ENCODE measurements at places on chromosomes 1 and 21.

DNA sequence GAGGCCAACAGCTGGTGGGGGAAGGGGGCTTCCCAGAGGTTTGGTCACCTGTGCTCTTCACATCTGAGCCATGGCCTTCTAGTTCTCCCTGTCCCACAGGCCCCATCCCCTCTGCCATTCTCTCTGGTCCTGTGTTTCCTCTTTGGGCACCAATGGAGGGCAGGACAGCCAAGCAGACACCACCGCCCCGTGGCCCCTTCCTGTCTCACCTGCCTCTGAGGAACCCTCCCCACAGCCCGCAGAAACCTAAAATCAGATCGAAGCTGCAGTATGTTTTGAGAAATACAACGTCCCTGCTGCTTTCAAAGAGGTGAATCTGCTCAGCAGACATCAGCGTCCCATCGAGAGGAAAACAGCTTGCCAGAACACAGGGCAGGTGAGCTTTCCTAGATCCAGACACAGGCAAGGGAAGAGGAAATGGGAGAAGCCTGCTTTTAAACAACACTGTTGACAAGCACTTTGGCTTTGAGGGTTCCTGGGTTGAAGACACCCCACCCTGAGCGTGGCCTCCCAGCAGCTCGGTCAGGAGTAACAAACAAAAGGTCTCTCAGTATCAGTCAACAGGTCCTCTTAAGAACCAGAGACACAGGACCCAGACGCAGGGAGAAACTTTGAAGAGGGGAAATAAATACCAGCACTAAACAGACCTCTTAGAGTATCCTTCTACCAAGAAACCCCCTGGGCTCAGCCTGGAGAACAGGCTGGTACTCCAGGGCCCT lies 2.3 kb downstream of the PANK4 start:
- peak; percentile 75 for DNase-seq

- DNase-seq, result no peak
These were observed 28.1 kb downstream of the VANGL1 start for GRCh38 chr1:115669886-115670285.

- DNase-seq, result no peak
These were observed 33.3 kb downstream of the TIAM1 start for GRCh38 chr21:31310750-31311149.

DNA sequence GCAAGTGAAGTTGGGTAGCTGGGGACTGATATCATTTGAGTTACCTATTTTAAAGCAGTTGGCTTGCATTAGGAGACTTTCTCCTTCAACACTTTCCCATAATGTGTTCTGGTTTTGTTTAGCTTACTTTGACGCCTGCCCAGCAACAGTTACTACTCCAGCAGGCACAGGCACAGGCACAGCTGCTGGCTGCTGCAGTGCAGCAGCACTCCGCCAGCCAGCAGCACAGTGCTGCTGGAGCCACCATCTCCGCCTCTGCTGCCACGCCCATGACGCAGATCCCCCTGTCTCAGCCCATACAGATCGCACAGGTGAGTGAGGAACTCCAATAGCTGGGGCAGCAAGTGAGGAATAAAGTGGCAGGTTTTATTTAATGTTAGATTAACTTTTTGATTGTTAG lies 144.3 kb downstream of the CD247 start:
- no peak for DNase-seq

- DNase-seq, result no peak
These were observed 63.6 kb downstream of the RUNX3 start for GRCh38 chr1:24866211-24867083.

GRCh38 chr1:14442669-14443068 lies 155.8 kb upstream of the KAZN start:
- DNase-seq, result no peak

DNA sequence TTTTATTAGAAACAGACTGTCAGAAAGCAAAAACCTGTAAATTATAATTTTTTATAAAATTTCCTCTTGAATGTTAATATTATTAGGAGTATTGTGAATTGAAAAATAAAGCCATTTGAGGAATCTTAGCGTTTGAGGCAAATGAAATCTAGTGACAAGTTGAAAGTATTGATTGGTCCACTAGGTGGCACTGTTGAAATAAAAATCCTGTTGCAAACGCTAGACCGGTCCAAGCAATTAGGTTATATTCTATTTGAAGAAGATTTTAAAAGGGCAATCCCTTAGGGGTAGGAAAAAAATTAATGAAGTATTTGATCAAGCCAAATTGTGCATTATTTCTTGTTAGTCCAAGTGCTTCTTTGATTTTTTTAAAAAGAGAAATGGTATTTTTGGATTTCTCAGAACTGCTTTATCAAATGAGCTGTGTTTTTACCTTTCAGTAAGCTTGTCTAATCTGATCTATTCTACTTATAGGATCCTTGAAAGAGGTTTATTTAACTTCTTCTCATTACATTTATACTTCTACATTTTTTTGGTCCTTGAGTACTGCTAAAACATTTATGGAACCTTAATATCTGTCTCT lies 57.7 kb downstream of the ATG4C start:
- peak; percentile 34 for DNase-seq

GRCh38 chr1:185733818-185734735 lies at the start of gene HMCN1:
Gene HMCN1, plus strand, starts transcription at chr1:185734391. Its CDS starts 389 bp downstream, at chr1:185734780.
- peak; percentile 12 for DNase-seq

DNA sequence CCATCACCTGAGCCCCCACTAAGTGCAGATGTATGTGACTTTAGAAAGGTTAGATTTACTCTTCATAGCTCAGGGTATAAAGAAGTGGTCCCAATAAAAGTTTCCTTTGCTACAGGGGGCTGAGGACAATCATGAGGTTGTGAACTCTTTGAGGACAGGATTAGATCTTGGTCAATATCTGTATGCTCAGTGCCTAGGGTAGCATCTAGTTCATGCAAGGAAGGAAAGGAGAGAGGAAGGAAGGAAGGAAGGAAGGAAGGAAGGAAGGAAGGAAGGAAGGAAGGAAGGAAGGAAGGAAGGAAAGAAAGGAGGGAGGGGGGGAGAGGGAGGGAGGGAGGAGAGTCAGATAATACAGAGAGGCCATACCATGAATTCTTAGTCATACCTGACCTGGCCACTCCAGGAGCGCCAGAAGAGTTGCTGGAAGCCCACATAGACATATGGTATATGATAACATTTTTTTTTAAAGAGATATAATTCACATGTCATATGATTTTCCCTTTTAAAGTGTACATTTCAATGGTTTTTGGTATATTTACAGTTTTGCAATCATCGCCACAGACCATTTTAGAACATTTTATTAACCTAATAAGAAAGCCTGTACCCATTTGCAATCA lies 9.7 kb upstream of the CSRP1 start:
- no peak for DNase-seq

Data from activated T-cell treated with anti-CD3 and anti-CD28 coated beads, Interleukin-2, amount 50 U/mL, for 72 hours (primary cell).